ENCODE measurements at places on chromosomes 12 and 14. TPM values are rescaled to one million over a fixed set of nuclear protein-coding genes. Genes with fewer than 3 reads are reported as not detected.

RASSF9 gene
- 0.05 TPM for total RNA-seq

KCNH3 gene
- total RNA-seq: 0.05 TPM

SIX4 gene
- total RNA-seq: 23.8 TPM

TAS2R13 gene
- not detected for total RNA-seq

CCDC184 gene
- not detected for total RNA-seq

COPZ1 gene
- 186 TPM for total RNA-seq

KRT71 gene
- total RNA-seq: not detected

TPH2 gene
- total RNA-seq: not detected

TAS2R7 gene
- not detected for total RNA-seq

UBE2N gene
- 145 TPM for total RNA-seq

GOLGA5 gene
- total RNA-seq: 36.7 TPM

PROX2 gene
- not detected for total RNA-seq

KCNC2 gene
- not detected for total RNA-seq

ZNF84 gene
- total RNA-seq: 12.1 TPM

TRIAP1 gene
- 29.9 TPM for total RNA-seq

CAMKK2 gene
- 6.1 TPM for total RNA-seq

ENO2 gene
- total RNA-seq: 29.1 TPM

M6PR gene
- total RNA-seq: 119 TPM

C12orf54 gene
- not detected for total RNA-seq

MUCL1 gene
- total RNA-seq: not detected

EFS gene
- total RNA-seq: 0.12 TPM

PPP1R3E gene
- total RNA-seq: 3.0 TPM

KLRC2 gene
- total RNA-seq: not detected

MYF5 gene
- not detected for total RNA-seq

AKAP3 gene
- total RNA-seq: 2.0 TPM

AGAP2 gene
- 0.07 TPM for total RNA-seq

SLC25A47 gene
- total RNA-seq: not detected

TAS2R42 gene
- total RNA-seq: not detected

TRAF3 gene
- 12.5 TPM for total RNA-seq

TSHR gene
- not detected for total RNA-seq

PMCH gene
- total RNA-seq: not detected

RD3L gene
- not detected for total RNA-seq

KRT72 gene
- not detected for total RNA-seq
